SJSA1 (cell line): ENCODE measurements at places on chromosomes 12 and 14. TPM values are rescaled to one million over a fixed set of nuclear protein-coding genes. Genes with fewer than 3 reads are reported as not detected.

GRCh38 chr12:93573552-93574223, 1.2 kb downstream of the SOCS2 start:
- DNase-seq, result no peak

DNA sequence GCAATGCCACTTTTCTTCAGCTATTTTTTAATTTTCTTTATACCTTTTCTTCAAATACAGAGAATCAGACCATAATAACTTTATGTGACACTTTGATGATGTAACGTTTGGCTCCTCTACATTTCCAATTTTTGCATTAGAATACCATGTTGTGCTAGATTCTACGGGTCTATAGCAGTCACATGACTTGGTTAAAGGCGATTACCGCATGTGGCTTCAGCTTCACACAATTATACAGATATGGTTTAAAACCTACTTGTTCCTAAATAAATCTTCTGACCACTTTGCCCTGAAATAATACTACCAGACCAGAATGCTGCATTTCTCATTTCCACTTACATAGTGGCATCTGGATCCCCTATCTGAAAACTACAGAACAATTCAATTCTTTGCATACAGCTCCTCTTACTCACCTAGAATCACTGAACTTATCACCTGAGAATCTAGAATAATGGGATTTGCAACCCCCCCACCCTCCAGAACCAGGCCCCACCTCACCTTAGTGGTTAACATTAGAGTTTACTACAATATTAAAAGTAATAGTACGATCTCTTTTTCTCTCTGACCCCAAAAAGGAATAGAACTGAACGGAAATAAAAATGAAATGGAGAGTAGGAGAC, 1.3 kb downstream of the MAX start:
- DNase-seq, result no peak

Gene TBC1D30
- 0.19 TPM in 1 of 2 replicates, not detected in the other for total RNA-seq

GRCh38 chr14:28870033-28870564, 103.5 kb downstream of the FOXG1 start:
- DNase-seq, result no peak

- DNase-seq, result no peak
These were observed 117.2 kb downstream of the PTPRO start for GRCh38 chr12:15439459-15439858.

Gene COCH
- total RNA-seq, result 0.34 and 0.63 TPM in 2 replicates

DNA sequence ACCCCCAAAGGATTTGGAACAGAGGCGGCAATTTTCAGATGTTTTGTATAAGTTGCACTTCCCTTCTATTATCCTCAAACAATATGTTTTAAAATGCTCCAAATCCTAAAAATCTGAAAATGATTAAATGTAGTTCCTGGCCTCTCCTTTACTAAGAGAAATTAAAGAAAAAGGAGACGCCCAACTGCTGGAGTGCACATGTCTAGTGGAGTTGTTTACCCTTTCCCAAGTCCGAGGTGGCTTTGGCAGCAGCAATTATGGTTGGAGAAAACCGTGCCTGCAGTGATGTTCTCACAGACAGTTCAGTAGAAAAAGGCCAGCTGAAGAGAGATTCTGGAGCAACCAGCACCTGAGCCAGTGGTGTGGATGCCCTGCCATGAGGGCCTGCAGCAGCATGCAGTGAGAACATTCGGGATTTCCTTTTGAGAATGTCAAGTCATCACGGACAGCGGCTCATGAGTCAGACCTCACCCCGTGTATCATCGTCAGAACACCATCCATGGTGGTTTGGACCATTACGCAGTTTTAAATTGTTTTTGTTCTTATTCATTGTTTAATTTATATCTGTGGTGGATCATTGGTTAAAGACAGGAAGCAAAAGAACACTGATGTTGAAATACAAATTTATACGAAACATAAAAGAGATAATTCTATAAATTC, 179.0 kb upstream of the KRR1 start:
- DNase-seq, result peak; percentile 84

- no peak for DNase-seq
These were observed 43.4 kb upstream of the CPM start for GRCh38 chr12:68976395-68976841.

- DNase-seq, result no peak
These were observed 185.5 kb upstream of the ATP2B1 start for GRCh38 chr12:89893972-89894706.

GRCh38 chr12:76375939-76376338, 27.7 kb upstream of the BBS10 start:
- DNase-seq, result no peak

DNA sequence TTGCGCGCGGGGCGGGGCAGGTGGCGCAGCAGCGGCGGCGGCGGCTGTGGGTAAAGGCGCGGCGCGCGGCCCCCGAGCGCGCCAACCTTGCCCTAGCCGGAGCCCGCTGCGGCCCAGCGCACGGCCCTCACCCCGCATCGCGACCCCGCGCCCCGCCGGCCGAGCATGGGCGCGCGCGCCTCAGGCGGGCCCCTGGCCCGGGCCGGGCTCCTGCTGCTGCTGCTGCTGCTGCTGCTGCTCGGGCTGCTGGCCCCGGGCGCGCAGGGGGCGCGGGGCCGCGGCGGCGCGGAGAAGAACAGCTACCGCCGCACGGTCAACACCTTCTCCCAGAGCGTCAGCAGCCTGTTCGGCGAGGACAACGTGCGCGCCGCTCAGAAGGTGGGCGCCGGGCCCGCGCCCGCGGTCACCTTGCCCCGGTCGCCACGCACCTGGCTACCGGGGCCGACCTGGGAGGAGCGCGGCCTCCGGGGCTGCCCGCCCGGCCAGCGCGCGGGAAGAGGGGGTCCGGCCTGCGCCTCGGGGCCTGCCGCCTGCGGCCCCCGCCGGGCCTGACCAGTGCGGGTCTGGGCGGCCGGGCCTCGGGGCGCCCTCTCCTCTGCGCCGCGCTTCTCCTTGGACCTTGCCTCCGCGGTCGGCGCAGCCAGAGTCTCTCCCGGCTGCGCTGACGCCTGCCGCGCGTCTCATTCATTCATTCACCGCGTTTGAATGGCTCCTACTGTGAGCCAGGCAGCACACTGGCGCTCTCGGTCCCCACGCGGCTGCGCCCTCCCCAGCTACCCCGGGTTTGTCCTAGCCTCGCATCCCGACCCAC, at the start of gene BRI3BP:
BRI3BP (plus strand) TSS at position 20 of the 811 bp plus-strand sequence; CDS start at position 166, 146 bp downstream.
- no peak for DNase-seq

GRCh38 chr12:121182222-121182893, 27.6 kb upstream of the P2RX4 start:
- no peak for DNase-seq

Gene C12orf60
- 0.53 and 1.4 TPM in 2 replicates for total RNA-seq

Gene SPX
- total RNA-seq, result 0.50 and 1.1 TPM in 2 replicates

Gene FGF6
- not detected in 2 replicates for total RNA-seq

DNA sequence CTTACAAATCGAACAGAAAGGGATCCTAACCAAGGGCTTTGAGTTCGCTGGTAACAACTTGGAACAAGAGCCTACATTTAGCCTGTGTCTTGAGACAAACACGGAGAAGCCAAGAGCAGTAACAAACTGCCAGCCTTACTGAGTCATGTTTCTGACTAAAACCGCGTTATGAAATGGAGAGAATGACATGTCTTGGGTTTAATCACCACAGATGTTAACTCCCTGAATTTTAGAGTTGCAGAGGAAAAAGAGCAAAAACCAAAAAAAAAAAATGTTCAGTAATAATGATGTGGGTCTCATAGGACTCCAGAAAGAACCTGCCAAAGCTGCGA, 1.0 kb downstream of the BLTP3B start:
- DNase-seq, result no peak

Gene FAM90A1
- not detected in 2 replicates for total RNA-seq

GRCh38 chr12:108638141-108638827, 4.6 kb upstream of the SELPLG start:
- peak; percentile 92 for DNase-seq

Gene KLHDC1
- total RNA-seq, result 1.3 and 1.8 TPM in 2 replicates

- no peak for DNase-seq
These were observed 18.1 kb downstream of the WNK1 start for GRCh38 chr12:770479-770878.

Gene CACNA1C
- total RNA-seq, result 6.1 and 17.0 TPM in 2 replicates

- no peak for DNase-seq
These were observed 47.5 kb upstream of the DYNC1H1 start for GRCh38 chr14:101916816-101917412.

Gene MYF6
- not detected in 2 replicates for total RNA-seq

Gene SSTR1
- total RNA-seq, result not detected in 2 replicates

Gene LRRC10
- not detected in 2 replicates for total RNA-seq

DNA sequence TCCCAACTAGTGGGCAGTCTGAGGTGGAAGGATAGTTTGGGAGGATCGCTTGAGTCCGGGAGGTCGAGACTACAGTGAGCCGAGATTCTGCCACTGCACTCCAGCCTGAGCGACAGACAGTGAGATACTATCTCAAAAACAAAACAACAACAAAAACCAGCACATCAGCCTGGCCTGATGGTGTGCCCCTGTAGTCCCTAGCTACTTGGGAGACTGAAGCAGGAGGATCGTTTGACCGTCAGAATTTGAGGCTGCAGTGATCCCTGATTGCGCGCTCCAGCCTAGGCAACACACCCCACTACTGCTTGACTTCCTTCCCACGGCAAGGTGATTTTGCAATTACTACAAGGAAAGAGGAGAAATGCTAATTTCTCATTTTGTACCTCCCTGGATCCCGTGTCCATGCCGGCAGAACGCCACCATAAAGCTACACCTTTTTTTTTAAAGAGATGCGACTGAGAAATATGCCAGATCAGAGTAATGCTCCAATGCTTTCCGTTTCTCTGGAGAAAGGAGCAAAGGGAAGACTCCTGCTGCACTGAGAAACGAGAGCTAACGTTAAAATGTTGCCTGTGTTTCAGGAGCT, 672 bp upstream of the SCFD1 start:
- DNase-seq, result no peak

Gene STYK1
- total RNA-seq, result 5.9 and 6.3 TPM in 2 replicates

- DNase-seq, result peak; percentile 79
These were observed 1.5 kb downstream of the COL2A1 start for GRCh38 chr12:48002773-48003218.

DNA sequence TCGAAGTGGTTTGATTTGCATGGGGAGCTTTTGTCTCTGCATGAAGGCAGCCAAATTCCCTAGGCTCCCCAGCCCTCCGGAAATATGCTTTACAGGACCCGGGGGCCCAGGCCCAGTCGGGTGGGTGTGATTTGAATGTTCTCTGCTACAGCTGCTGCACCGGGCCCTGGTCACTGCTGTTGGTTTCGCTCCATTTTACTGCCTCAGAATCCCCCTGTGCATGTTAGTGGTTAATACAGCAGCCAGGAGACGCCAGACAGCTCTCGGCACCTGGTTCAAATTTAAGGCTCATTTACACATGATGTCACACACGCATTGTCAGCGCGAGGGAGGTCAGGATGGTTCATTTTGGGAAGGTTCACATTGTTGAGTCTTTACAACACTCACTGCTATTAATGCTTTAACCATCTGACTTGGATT, 99.6 kb downstream of the SLC38A6 start:
- DNase-seq, result no peak

GRCh38 chr12:53122961-53123468, 19.7 kb downstream of the SOAT2 start:
- peak; percentile 3 for DNase-seq

DNA sequence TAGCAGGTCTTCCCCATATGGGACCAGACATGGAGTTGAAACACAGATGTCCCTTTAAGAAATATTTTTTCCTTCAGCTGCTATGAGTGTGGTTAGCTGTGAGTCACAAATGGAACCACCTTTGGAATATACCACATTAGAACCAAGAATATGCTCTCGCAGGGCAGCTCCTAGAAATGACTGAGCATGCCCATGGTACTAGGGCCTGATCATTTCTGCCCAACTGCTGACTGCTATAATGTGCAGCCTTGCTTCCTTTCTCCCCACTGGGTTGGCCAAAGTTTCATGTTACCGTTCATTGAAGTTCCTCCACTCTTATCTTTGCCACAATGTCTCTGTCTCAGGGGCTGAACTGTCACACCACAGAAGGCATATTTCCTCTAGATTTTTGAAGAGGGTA, 1074.6 kb downstream of the FLRT2 start:
- DNase-seq, result no peak

Gene KCTD10
- total RNA-seq, result 25.2 and 33.0 TPM in 2 replicates

DNA sequence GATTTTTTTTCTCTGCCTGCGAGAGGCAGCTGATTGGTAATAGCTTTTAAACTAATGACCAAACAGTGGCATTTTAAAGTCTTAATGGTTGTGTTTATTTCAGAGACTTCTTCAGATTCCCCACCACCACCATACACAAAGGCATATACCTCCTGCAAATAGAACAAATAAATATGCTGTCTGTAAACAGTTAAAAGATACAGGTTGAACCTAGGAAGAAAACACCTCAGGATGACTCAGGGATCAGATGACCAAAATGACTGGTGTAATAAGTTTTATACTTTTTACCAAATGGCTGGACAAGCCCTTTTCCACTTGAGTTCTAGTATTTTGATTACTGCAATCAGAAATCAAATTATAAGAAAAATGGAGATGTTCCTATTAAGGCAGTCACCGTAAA, 364.1 kb downstream of the PAWR start:
- no peak for DNase-seq

Gene MYRFL
- total RNA-seq, result not detected in 2 replicates

Gene LTBP2
- 1.3 and 2.2 TPM in 2 replicates for total RNA-seq

- DNase-seq, result no peak
These were observed 206.5 kb downstream of the SSPN start for GRCh38 chr12:26401874-26402273.

- no peak for DNase-seq
These were observed 119.5 kb downstream of the ANO4 start for GRCh38 chr12:100913872-100914592.

DNA sequence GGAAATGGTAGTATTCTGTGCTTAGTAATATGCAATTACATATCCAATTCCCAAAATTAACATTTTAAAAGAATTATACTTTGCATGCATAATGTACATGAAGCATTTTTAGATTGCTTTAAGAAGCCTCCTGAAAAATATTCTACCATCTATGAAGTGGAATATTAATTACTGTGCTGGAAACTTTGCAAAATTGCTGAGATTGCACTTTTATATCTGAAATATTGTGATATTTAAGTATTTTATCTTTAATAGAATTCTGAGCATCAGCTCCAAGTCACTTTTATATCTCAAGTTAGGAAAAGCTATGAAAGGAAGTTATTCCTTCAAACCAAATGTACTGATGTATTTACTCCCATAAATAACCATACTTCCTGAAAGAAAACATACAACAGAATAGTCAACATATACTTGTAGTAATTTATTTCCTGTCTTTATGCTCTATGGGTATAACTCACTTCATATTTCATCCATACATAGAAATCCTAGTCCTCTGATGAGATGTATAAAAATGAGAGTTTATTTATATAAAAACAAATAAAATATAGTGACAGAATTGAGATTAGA, 152.7 kb downstream of the PLEKHA5 start:
- DNase-seq, result no peak

- DNase-seq, result no peak
These were observed 73.0 kb downstream of the GCH1 start for GRCh38 chr14:54829486-54830224.
